ENCODE measurements at places on chromosomes 7 and 10. TPM values are rescaled to one million over a fixed set of nuclear protein-coding genes. Genes with fewer than 3 reads are reported as not detected.

- DNase-seq, result no peak
Measured at GRCh38 chr7:80530136-80530535, 18.3 kb upstream of the GNAT3 start.

DNA sequence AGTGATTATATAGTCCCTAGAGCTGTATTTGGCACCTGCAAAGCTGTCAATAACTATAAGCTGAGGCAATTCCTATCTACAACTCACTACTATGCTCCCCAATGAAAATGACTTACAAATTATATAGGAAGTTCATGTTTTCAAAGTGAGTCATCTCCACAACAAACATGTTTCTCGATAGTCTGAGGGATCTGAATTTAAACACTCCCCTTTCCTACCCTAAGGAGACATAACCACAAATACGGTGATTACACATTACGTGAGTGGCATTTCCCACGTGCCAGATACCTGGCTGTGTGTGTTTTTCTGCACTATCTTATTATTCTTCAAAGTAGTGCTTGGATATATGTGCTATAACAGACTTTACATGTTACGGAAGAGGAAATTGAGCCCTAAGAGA lies 122.5 kb upstream of the C1QL3 start:
- DNase-seq, result no peak

- no peak for DNase-seq
Measured at GRCh38 chr10:21830037-21830436, 173.5 kb downstream of the DNAJC1 start.

DNA sequence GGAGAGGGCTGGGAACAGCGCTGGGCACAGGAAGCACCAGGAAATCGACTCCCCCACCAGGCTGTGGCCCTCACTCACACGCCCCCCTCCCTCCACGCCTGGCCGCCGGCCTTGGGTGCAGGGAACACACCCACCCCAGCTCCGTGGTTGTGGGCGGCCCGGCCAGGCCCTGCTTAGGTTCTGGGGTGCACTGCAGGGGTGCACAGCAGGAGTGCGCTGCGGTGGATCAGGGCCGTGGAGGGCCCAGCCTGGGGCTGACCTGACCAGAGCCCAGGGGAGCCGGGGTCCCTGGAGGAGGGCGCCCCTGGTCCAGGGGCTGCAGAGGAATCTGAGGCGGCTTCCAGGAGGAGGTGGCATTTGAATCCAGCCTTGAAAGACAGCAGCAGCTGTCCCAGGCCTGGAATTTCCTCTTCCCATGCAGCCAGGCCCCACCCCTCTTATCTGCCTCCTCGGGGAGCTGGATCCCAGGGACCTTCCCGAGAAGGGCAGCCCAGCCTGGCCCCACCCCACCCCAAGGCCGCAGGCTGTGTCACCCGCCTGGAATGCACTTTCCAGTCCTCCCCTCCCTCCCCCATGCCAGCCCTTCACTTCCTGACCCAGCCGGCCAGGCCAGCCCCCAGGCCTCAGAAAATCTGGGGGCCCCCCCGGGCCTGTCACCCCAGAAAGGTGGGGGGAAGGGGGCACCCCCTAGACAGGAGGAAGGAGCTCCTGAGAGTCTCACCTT lies 18.4 kb upstream of the PDGFA start:
- peak; percentile 96 for DNase-seq

DNA sequence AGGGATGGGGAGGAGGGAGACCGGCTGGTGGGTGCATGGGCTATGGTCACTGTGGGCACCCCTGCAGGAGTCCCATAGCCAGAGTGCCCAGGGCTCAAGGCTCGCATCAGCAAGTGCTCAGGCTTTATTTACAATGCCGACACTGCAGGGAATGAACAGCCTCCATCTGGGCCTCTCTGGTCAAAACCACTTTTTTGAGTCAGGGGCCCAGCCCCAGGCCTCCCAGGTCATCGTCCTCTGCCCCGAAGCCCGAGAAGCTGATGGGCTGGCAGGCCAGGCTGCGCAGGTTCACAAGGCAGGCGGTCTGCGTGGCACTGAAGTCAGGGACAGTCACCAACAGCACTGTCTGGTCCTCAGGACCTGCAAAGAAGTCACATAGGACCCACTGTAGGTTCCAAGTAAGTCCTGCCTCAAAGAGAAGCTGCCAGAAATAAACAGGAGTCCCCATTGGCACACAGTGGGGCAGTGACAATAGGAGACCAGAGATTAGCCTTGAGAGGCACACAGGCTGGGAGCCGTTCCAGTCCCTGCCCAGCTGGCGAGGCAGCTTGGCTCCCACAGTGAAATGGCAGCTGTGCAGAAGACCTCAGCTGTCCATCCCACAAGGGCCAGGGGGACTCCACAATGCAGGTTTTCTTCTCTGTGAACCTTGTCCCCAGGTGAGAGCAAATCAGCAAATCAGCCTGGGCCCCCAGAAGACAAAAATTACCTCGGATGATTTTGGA lies 8.6 kb downstream of the POLD2 start:
- no peak for DNase-seq

- DNase-seq, result no peak
Measured at GRCh38 chr10:25102147-25102822, 72.5 kb upstream of the GPR158 start.

DNA sequence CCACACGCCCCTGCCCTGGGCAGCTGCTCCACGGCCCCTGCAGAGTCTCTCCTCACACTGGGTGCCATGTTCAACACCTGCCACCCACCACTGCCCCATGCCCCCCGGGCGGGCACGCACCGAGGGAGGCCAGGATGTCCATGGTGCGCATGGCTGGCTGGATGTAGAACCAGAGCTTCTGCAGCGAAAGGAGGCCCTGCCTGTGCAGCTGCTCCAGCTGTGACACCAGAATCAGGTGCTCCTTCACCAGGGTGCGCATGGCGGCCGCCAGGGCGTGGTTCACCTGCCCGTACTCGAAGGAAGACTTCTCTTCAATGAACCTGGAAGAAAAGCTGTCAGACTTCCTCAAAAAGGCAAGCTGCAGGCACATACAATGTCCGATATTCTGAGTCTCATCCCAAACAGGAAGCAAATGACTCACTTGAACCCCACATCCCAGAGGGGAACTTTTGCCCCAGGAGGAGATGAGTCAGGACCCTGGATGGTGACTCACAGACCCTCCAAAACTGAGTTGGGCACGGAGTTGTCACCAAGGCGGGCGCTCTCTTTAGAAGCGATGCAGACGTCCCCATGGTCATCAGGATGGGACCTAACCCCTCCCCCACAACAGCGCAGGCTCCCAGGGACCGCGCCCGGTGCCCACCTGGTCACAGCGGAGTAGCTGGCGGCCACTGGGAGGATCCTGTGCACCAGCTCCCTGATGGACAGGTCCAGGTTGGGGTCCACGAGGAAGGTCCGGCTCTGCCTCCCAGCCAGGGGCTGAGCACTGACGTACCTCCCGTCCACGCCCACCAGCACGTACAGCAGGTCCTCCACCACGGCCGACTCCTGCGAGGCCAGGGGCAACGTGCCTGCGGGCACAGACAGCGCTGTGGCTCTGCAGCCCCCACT lies 15.5 kb downstream of the TUBGCP2 start:
- DNase-seq, result no peak

DNA sequence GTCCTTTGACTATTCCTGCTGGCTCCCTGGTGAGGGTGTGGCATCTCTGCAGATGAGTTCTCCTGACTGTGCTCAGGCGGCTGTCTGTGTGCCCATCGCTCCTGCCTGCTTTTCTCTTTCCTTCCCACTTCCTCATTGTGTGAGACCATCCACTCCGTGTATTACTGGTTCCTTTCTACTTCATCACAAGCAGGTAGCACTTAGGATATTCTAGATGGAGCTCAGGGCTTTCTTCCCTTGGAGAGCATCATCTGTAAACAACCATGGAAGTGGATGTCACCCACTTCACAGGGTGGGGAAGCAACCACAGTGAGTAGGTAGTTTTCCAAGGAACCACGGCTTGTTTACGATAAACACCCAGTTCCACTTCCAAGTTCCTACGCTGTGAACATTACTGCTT lies 15.7 kb downstream of the DNAJB6 start:
- DNase-seq, result no peak

DNA sequence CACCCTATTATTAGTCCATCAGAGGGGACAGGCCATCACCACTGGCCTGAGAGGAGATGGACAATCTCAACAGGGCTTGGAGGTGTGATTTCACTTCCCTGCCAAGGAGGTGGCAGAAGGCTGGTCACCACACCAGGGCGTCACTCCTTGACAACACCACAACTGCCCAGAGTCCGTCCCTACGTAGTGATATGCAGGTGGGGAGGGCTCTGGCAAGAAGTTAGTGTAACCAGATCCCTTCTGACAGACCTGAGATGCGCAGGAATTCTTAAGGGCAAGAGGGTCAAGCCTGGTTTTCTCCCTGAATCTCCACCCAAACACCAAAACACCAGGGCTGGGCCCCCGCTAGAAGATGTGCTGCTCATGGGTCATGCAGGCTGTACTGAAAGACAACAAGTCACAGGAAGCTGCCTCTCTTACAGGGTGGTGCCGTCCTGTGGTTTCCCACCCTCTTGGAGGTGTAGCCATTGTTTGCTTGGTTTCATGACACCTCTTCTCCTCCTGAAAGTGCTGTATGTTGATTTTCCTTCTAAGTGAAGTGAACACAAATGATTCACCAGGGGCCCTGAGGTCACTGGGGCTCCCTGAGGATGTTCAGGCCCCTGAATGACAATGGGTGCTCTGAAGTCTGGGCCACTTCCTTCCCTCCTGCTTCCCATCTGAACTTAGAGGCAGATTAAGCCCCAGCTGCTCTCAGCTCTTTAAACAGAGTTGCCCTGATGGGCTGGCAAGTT lies 27.1 kb downstream of the ATXN7L1 start:
- DNase-seq, result no peak

Gene MICALL2
- 62.8 TPM for total RNA-seq

Gene SEPTIN7
- 107 TPM for total RNA-seq

Gene FOXK1
- total RNA-seq, result 29.6 TPM

Gene IDI2
- not detected for total RNA-seq

Gene LDB3
- 0.72 TPM for total RNA-seq
